ENCODE measurements at places on chromosomes 2 and 18.

- no peak for DNase-seq
Observed at GRCh38 chr2:27844821-27845255, 45.3 kb downstream of the RBKS start.

- no peak for DNase-seq
Observed at GRCh38 chr2:197011801-197012641, 85.5 kb upstream of the PGAP1 start.

- no peak for DNase-seq
Observed at GRCh38 chr2:96241227-96241626, 24.6 kb downstream of the TMEM127 start.

- DNase-seq: no peak
Observed at GRCh38 chr2:188285774-188286173, 5.9 kb upstream of the GULP1 start.

GRCh38 chr2:121177896-121178295 is 107.1 kb downstream of the TFCP2L1 start:
- DNase-seq: no peak

GRCh38 chr2:232894746-232895145 is 24.7 kb downstream of the SNORC start:
- DNase-seq: no peak

DNA sequence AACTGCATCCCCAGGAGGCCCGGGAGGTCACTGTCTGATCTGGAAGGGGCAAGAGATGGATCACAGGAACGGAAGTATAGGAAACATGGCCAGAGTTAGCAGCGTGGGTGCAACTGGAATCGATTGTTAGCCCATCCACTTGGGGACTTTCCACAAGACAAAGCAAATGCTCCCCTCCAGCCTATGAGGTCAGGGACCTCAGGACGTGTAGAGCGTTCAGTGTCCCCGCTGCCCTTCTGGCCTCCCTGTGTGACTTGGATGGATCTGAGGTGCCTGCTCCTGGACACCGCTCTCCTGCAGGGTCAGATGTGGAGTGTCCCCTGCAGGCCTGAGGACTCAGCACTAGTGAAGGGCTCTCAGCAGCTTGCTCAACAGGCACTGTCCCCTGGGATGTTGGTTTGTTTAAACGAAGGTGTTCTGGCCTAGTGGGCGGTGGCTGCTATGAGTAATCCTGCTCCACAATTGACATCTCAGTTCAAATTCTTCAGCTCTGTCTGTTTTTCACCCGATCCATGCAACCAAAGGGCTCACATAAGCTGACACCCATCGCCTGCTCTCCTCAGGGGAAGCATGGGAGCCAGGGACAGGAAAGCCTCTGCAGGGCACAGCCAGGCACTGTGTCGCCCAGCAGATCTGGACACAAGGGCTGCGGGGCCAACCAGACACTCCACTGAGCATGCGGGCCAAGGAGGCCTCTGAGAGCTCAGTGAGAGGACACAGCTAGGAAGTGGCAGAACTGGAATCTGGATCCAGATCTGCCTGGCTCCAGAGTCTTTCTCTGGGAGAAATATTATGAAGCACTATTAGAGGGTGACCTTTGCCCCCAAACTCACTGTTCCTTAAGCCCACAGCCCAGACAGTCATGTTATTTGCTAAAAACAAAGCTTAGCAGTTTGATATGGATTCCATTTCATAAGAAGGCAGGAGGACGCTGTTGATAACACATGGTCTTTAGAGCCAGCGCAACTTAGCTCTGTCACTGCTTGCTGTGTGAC is 78.5 kb downstream of the RHOB start:
- DNase-seq: no peak

DNA sequence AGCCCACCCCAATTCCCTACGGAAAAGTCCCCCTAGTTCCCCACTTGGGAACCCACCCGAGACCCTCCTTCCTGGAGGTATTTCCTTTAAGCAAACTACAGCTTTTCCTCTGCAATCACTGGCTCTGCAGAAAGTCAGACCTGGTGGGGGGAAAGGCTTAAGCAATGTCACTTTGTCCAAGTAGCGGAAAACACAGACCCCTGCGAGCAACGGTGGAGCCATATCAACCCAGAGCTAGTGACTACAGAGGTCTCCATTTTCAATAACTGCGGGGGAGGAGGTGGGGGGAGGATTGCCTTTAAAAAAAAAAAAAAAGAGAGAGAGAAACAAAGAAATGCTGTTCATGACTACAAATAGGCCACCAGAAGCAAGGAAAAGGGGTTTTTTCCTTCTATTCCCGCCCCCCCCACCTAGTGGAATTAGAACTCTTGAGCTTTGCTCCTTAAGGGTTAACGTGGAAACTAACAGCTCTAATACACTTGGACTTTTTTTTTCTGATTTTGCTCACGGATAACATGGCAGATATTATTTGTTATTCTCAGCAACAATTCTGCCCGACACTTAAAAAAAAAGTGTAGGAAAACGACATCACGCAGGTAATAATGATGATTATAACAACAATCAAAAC is 1.1 kb upstream of the FRZB start:
- DNase-seq: no peak

- no peak for DNase-seq
Observed at GRCh38 chr2:226378753-226379705, 420.6 kb downstream of the IRS1 start.

DNA sequence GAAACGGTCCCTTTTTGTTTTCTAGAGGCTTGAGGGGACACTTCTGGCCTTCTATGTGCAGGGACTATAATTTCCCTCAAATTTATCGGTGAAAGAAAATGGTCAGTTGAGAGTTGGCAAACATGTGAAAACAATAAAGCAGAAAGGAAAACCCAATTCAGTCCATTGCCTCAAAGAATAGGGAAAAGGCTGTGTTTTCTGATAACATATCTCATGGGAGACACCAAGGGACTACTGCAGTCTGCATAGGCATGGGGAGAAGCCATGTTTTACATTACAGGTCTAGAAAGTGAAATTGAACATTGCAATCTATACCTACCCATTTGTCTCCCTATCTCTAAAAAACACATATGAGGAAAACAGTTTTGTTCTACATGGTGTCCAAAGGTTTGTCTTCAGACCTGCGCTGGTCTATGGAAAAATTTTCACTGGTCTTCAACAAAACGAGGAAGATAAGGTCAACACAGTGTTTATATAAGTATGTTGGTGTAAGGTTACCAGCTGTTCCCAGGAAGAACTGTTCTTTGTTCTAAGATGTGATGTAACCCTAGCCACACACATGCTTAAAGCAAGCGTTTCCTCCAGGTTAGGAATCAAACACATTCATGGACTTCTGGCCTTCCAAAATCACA is 179.7 kb downstream of the MREG start:
- no peak for DNase-seq

GRCh38 chr18:69784815-69785214 is 162.9 kb downstream of the CD226 start:
- DNase-seq: no peak

DNA sequence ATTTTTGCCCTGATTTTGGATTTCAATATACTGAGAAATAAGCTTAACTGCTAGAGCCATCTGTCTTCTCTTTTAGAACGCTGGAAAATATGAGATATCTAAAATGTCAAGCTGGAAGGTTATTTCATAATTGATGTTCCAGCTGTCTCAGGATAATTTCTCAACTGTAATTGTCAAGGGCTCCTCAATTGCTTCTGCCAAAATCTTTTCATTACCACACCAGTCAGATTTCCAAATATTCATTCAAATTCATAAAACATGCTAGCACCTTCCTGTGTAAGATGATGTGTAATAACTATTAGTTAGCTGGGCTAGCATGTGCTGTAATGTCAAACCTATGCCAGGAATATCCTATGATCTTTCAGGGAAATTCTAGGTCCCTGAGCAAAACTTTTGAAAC is 88.1 kb downstream of the TNFRSF11A start:
- DNase-seq: no peak

- DNase-seq: no peak
Observed at GRCh38 chr2:122028371-122029100, 273.1 kb downstream of the TSN start.

- DNase-seq: peak; percentile 53
Observed at GRCh38 chr2:263774-264492, at the start of gene SH3YL1. SH3YL1 (minus strand) TSS chr2:264032; CDS start chr2:263984, 48 bp downstream.

DNA sequence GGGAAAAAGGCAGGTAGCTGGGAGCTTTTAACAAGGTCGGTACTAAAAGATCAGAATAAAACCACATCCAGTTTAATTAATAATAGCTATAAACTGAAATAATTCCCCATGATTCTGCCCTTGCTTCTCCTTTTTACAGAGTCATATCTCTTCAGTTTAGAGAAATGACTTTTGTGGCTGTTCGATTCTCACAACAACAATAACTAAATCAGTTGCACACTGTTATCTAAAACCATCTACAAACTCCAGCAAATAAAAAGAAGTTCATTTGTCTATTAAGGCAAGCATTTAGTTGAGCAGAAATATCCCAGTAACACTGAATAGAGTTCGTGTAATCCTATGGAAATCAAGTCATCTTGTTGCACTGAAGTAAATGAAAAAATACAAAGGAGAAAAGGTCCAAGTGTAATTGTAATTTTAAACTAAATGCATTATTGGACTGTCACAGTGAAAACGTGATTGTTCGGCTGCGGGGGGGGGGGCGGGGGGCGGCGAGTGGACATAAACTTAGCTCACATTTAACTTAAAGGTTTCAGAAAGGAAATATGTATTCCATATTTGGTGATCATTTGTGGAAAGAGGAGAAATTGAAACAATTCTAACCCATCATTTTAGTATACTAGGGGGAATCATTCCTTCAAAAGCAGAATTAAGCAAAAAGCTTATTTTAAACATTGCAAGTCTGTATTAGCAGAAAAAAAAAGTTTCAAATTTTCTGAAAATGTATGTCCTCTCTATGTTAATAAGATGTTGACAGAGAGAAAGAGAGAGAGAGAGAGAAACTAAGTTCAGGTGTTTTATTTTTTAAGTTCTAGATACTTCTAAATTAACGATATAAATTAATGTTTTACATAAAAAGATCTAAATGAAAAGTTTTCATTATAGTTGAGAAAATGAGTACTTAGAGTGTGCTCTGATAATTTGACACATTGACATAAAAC is 144.5 kb downstream of the MEIS1 start:
- DNase-seq: no peak

GRCh38 chr2:3149441-3150217 is 228.0 kb downstream of the EIPR1 start:
- no peak for DNase-seq

DNA sequence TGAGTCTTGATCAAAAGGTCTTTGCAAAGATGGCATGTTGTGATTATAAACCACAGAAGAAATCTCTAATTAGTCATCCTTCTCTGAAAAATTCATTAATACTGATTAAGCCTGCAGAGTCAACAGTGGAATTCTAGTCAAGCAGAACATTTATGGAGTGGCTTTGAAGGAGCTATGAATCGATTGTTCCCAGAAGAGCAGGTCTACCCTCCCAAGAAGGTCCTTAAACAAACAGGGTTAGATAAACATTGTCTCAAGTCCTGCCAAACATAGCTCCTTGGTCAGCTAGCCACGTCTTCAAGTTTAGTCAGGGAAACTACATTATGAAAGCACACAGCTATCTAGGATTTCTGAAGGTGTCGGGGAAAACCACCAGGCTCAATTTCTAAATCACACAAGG is 88.9 kb downstream of the ITGA4 start:
- no peak for DNase-seq

- DNase-seq: no peak
Observed at GRCh38 chr2:55923091-55923981, at the start of gene EFEMP1. EFEMP1 (minus strand) TSS chr2:55923782; CDS start chr2:55922440, 1,342 bp downstream.

DNA sequence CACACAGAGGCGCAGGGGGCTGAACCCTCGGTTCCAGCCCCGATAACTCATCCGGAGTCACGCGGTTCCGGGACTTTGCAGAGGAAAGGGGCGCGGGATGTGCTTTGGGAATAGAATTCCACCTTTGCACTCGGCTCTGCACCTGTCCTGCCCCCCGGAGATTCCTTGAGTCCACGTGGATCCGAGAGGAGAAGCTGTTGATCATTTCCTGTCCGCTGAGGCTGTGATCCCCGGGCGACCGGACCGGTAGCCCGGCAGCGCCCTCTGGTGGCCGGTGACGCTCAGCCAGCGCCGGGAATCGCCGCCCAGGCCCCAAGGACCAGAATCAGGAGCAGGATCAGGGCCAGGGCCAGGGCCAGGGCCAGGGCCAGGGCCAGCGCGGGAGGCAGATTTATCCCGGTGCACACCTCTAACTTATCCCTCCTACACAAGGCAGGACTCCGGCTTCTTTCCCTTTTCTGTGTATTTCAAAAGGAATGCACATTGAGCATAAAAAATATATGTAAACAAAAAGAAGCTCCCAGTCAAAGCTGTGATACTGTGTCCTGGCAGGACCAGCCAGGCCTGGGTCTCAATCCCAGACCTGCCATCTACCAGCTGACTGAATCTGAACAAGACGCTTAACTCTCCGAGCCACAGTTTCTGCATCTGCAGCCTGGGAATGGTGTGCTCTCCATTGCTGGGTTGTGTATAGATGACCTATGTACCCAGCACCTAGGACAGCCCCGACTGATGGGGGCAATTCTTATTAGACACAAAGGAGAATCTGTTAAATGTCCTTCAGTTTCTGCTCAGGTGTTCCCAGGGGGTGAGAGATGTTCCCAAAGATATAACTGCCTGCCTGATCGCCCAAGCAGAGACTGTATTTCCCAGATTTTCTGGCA is 8.5 kb upstream of the SPATA3 start:
- peak; percentile 85 for DNase-seq

- no peak for DNase-seq
Observed at GRCh38 chr18:75742516-75742915, 315.0 kb upstream of the SMIM21 start.

GRCh38 chr2:96616535-96616934 is 21.6 kb downstream of the KANSL3 start:
- no peak for DNase-seq

GRCh38 chr2:101986376-101986775 is 5.4 kb upstream of the IL1R2 start:
- no peak for DNase-seq

DNA sequence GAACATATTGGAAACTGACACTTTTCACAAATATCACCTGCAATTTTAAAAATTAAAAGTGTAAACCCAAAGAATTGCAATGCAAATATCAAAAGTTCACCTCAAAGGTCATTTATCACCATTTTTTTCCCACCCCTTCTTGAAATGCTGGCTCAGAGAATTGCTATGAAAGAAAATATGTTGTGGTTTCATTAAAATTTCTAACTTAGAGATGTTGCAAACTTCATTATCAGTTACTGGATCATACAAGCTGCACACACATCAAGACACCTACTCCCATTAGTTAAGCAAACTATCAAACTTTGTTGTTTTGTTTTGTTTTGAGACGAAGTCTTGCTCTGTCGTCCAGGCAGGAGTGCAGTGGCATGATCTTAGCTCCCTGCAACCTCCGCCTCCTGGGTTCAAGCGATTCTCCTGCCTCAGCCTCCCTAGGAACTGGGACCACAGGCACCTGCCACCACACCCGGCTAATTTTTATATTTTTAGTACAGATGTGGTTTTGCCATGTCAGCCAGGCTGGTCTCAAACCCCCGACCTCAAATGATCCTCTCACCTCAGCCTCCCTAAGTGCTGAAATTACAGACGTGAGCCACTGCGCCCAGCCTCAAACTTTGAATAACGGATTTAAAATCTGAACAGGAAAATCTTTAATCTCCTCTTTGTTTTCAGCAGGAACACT is 37.0 kb downstream of the STK39 start:
- no peak for DNase-seq

Data from stimulated activated CD4-positive, alpha-beta T cell treated with anti-CD3 and anti-CD28 coated beads, Interleukin-4, amount 100 ng/mL, for 1 hour (primary cell).